ENCODE measurements at places on chromosomes 2 and 18.

DNA sequence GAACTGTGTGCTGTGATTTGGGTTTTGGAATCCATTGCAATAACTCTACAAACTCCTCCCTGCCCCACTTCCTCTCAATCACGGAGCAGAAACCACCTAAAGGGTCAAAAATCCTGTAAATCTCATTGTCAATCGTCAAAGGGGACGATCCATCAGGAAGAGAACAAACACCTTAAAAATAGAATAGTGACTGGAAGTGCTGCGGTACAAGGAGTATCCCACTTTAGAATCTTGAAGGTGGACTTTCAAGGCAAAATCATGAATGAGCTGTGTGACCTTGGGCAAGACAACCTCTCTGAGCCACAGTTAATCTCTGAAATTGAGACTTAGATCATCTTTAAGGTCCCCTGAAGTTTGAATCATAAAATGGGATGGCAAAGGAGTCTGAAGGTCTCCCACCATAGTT, 5.9 kb downstream of the PMAIP1 start:
- H3K4me1 ChIP-seq = peaks cover 22% of the 10 kb centered on the region
- H3K36me3 ChIP-seq = no peaks in the 10 kb centered on the region
- DNase-seq = no peak
- H3K27ac ChIP-seq = peak overlapping the region; percentile 64
- H3K4me3 ChIP-seq = no peak overlapping the region

DNA sequence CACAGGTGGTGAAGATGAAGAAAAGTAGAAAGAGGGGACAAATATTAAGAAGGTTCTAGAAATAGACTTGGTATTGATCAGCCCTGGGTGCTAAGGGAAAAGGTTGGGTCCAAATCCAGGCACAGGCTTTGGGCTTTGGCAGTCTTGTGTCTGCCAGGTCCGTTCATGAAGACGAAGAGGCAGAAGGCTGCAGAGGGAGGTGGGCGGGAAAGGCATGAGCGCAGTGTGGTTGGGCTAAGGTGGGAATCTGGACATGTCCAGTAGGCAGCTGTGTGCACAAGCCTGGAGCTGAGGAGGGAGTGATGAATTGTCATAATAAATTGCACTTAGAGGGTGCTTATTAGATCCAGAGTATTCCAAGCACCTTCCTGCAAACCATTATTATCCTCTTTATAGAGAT, 105.7 kb upstream of the TEX51 start:
- no peaks in the 10 kb centered on the region for H3K36me3 ChIP-seq
- H3K4me3 ChIP-seq = no peak overlapping the region
- H3K27me3 ChIP-seq = peaks cover 89% of the 10 kb centered on the region
- DNase-seq = no peak
- H3K4me1 ChIP-seq = no peaks in the 10 kb centered on the region
- H3K27ac ChIP-seq = no peak overlapping the region

- no peaks in the 10 kb centered on the region for H3K27me3 ChIP-seq
- H3K27ac ChIP-seq = no peak overlapping the region
- H3K36me3 ChIP-seq = no peaks in the 10 kb centered on the region
Measured at GRCh38 chr2:204948024-204948763, 402.9 kb downstream of the PARD3B start.

DNA sequence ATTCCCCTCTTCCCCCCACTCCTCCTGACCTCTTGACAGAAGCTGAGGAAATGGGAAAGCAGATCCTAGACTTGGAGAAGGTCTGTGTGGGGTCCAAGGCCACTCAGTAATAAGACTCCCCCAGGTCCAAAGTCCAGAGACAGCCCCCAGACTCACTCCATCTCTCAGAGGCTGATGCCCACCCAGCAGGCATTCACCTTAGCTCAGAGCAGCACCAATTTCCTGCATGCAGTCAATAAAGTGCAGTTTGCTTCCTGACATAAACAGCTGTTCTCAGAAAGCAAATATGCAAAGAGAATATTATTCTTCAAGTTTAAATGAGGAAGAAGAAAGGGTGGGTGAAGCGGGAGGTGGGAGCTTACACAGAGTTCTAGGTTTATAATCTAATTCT, 84.1 kb upstream of the RTN4 start:
- peaks cover 22% of the 10 kb centered on the region for H3K4me1 ChIP-seq
- no peaks in the 10 kb centered on the region for H3K36me3 ChIP-seq
- no peak for DNase-seq
- peak overlapping the region; percentile 54 for H3K4me3 ChIP-seq
- H3K27ac ChIP-seq = peak overlapping the region; percentile 69

Measured in left ventricle myocardium inferior (tissue), 1 donor.